GM13976 (cell line): ENCODE measurements at places on chromosomes 12 and 14.

DNA sequence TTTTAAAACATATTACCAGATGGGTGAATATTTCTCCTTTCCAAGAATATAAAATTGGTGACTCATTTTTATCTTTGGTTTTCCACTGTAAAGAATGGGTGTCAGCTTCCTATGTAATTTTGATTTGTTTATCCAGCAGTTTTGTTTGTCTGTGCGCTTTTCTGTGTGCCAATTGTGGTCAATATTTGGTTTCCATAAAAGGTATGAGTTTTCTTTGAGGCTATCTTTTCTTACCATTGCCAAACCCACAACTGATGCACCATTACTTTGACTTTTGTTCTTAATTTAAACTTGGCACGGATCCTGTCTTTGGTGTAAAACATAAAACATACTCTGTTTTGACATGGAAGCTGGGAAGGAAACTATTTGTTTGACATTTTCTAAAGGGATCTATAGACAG is 78.8 kb upstream of the NAV3 start:
- DNase-seq = no peak

DNA sequence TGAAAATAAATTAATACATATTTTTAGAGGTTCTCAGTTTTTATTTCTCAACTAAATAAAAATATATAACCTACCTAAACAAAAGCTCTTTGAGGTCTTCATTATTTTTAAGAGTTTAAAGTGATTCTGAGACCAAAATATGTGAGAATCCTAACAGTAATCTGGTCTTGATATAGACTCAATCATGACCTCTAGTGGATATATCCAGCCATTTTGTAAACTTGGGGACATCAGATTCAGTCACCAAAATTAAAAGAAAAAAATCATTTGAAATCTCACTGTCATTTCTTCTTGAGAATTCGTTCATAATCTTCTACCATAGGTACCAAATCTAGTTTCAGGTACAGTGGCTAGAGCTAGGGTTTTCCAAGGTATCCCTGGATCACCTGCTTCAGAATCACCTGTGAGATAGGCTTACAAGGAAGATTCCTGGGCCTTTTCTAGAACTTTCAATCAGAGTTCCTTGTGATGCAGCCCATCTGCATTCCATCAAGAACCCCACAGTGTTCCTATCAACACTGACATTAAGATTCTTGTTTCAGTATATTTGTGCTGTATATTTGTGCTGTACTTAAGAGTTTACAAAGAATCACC is 214.9 kb downstream of the ADAMTS20 start:
- DNase-seq = peak; percentile 15

DNA sequence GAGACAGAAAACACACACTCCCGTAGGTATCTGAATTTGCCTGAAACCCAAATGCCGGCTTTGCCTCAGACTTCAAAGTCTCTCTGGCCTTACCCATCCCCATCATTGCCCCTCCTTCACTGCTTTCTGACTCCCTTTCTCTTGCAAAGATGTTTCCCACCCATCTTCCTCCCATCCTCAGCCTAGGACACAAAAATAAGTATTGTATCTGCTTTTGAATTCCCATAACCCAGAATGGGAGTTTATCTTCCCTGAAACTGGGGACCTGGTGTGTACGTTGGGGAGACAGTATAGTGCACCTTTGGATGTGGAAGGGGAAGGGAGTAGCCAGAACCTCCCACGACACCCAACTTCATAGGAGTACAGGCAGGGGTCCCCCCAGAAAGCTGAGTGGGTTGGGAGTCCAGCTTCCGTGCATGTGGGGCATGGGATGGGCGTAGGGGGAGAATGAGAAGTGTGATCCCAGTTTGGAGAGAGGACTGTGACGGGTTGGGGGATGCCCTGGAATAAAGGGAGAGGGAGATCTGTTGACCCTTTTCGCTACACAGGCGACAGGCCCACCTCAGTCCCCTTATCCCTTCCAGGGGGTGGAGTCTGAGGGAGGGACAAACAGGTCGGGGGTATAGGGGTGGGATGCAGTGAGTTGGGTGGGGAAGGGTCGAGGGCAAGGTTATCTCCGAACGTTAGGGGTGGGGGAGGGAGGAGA is 488 bp upstream of the KIF5A start:
- DNase-seq = no peak

DNA sequence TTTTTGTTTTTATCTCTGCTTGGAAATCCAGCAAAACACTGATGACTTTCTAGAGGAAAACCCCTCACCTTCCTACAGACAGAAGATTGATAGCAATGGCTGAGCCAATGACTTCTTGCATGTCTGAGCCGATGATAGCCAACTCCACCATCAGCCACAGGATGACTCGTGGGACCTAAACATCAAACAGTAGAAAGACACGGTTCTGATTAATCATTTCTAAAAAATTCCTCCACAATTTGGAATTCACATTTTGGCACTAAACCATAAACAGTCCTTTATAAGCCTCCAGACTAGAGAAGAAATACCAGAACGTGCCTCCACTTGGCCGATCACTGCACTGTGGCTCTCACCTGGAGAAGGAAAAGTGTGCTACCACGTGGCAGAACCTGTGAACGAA is 25.9 kb downstream of the SLC11A2 start:
- DNase-seq = no peak

GRCh38 chr14:55973285-55973800 is 144.9 kb upstream of the PELI2 start:
- no peak for DNase-seq

DNA sequence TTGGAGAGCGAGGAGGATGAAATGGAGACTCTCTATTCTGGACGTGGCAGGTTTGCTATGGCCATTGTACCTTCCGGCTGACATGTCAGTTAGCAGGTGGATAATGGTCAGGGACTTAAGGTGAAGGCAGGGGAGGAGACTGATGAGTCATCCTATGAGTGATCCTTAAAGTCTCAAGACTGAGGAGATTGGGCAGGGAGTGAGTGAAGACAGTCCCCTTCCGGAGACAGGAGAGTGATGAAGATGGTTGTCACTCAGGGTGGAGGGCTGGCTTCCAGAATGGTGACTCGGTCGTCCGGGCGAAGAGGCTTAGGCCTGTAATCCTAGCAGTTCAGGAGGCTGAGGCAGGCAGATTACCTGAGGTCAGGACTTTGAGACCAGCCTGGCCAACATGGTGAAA is 49.8 kb upstream of the CCDC63 start:
- DNase-seq = no peak

DNA sequence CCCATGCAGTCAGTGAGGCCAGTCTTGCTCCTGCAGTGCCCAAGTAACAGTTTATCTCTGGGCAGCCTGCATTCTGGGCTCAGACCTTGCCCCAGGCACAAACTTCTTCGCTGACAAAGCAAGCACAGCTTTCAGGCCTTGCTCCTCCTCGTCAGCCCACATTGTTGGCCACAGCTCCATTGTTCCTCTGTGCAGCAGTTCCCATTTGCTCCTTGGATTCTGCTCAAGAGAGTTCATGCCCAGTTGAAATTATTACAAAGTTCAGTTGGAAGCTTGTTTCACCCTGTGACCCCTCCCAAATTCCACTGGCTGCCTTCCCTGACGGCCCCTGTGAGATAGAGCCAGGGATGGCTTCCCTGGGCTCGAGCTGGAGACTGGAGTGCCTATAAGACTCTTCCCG is 163.4 kb upstream of the DDHD1 start:
- DNase-seq = no peak

DNA sequence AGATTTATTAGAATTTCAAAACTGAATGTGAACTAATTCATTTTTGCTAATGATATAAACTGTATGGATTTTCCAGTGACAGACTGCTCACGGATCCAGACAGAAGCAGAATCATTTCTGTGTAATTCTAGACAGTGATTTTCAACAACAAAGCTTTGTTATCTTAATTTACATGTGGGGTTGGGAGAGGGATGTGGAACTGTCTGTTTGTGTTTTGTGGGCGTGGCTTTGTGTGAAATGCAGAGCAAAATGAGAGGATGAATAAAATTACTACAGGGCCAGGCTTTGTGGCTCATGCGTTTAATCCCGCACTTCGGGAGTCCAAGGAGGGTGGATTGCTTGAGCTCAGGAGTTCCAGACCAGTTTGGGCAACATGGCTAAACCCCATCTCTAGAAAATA is 834.7 kb downstream of the GALC start:
- no peak for DNase-seq

GRCh38 chr12:126998747-126999285 is 1268.2 kb upstream of the TMEM132C start:
- DNase-seq = no peak

DNA sequence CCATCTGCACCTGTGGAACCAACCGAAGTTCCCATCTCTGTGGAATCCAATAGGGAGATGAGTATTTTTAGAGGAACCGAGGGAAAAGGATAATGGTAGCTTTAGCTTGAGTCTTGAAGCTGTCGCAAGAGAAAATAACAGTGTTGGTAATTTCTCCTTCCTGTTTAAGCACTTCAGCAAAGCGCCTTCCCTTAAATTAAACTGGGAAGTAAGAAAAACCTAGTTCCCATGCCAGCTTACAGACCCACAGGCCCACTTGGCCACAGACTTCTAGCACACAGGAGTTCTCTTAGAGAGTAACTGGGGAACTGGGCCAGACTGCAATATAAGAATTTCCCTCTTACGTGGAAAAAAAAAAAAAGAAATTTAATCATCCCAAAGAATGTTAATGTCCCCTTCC is 223.8 kb downstream of the EFCAB11 start:
- no peak for DNase-seq

- DNase-seq = no peak
Measured at GRCh38 chr14:94081386-94081820, 293 bp downstream of the IFI27L1 start.

DNA sequence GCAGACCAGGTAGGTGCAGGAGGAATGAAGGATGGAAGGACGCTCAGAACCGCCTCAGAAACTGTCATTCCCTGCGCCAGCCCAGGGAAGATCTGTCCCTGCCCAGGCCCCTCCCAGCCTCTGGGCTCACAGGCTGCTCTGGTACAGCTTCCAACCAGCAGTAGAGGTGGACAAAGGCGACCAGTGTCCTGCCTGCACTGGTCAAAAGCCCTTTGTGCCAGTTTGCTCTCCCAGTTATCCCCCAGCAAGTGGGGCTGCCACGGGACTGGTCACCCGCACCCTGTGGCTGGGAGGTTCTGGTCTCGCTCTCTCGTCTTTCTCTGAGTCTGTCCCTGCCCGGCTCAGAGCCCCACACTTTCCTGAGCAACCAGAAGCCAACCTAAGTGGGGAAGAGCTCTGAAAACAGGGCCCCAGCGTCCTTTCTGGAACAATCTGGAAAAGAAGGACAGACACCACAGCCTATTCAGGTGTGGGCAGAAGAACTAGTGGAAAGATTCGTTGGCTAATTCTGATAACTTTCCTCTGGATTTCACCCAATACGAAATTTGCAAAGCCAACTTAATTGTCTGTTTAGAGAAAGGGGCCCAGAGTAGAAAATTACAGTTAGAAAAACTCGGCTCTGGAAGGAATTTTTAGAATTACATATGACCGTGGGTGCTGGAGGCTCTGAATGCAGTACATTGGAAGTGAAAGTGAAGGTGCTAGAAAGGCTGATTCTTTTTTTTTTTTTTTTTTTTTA is 21.7 kb downstream of the SNRNP35 start:
- no peak for DNase-seq

GRCh38 chr12:120642826-120643225 is 2.4 kb downstream of the CABP1 start:
- no peak for DNase-seq
